Head of caudate nucleus (tissue), 42 donors: ENCODE measurements at places on chromosomes 13 and 19.
A peak's percentile ranks its signal among the peaks of the same experiment; 100 is the strongest.

- peak; percentile 66 for DNase-seq
These were observed 471 bp upstream of the INSR start for GRCh38 chr19:7294558-7295212.

GRCh38 chr13:110125613-110126272 lies 181.2 kb downstream of the COL4A1 start:
- DNase-seq = no peak

DNA sequence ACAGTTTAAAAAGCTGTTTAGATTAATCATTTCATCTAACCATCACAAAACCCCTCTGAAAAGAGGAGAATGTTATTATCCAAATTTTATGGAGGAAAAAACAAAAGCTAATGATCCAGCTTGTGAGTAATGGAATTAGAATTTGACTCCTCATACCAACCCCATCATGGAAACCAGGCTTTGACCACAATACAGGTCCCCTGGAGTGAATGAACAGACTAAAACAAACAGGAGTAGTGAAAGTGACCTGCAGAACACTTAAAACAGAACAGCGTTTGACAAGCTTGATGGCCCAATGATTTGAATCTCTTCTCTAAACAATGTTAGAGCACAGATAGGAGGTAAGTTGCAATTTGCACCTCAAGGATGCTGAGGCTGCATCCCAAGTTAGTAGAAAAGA lies 230.0 kb downstream of the DCT start:
- DNase-seq = no peak

- DNase-seq = no peak
These were observed 12.9 kb upstream of the LRRC4B start for GRCh38 chr19:50580970-50581634.

DNA sequence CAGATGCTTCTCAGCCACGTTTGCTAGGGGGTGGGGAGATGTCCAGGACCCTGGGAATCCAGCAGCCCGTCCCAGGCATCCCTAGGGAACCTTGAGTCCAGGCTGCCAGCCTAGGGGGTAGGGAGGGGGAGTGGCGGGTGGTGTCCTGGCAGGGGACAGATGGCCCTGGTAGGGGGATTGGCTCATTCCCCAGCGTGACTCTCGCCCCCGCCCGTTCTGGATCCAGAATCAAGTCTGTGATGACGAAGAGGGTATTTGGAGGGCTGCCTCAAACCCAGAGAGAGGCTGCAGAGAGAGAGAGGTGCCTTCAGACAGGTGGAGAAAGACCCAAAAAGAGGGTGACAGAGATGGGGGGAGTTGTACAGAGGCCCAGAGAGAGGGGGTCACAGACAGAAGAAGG lies 4.1 kb downstream of the SLC17A7 start:
- DNase-seq = no peak
